ENCODE measurements at places on chromosomes 6 and 20.
A peak's percentile ranks its signal among the peaks of the same experiment; 100 is the strongest.

DNA sequence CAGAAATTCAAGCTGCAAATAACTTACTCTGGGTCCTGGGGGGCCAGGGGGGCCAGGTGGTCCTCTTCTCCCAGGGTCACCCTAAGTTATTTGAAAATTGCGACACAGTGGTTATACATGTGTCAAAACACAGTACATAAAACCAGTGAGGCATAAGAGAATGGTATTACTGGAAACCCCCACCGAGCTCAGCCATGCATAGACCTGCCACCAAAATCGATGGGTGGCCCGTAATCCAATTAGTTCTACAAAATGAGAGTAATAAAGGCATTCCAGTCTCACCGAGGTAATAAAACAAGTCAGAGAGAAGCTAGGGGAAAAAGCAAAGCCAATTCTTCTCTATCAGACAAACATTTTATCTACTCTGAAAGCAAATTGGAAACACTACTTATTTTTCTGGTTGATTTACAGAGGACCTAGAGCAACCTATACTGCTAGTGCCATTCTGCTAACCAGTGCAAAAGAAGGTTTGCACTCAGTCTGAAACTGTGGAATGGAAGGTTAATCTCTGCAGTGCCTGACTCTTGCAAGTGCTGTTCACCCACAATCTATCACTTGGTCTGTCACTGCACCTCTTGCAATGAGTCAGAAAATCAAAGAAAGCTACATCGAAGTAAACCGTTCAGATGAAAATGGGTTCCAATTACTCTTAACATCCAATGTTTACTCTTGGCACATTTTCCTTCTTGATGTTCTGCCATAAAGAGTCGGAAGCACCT, 32.4 kb downstream of the COL9A1 start:
- no peak for DNase-seq

DNA sequence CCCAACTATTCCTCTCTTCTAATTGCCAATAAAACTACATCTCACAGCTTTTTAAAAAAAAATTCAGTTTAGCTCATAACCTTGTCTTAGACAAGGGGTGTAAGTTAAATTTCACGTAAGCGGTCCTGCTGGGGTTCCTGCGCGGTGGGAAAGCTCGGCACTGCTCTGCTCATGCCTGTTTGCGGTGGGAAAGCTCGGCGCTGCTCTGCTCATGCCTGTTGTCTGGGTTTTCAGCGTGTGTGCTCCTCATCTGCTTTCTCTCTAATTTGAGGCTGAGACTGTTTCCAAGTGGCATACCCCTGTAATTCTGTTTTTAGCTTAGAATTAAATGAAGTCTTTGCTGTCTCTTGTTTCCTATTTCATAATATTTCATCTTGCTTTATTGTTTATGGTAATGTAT, 18.6 kb downstream of the ARID1B start:
- DNase-seq, result no peak

- DNase-seq, result no peak
Measured at GRCh38 chr20:43682446-43682845, 15.5 kb downstream of the MYBL2 start.

- DNase-seq, result no peak
Measured at GRCh38 chr6:82025271-82025670, 222.3 kb downstream of the IBTK start.

DNA sequence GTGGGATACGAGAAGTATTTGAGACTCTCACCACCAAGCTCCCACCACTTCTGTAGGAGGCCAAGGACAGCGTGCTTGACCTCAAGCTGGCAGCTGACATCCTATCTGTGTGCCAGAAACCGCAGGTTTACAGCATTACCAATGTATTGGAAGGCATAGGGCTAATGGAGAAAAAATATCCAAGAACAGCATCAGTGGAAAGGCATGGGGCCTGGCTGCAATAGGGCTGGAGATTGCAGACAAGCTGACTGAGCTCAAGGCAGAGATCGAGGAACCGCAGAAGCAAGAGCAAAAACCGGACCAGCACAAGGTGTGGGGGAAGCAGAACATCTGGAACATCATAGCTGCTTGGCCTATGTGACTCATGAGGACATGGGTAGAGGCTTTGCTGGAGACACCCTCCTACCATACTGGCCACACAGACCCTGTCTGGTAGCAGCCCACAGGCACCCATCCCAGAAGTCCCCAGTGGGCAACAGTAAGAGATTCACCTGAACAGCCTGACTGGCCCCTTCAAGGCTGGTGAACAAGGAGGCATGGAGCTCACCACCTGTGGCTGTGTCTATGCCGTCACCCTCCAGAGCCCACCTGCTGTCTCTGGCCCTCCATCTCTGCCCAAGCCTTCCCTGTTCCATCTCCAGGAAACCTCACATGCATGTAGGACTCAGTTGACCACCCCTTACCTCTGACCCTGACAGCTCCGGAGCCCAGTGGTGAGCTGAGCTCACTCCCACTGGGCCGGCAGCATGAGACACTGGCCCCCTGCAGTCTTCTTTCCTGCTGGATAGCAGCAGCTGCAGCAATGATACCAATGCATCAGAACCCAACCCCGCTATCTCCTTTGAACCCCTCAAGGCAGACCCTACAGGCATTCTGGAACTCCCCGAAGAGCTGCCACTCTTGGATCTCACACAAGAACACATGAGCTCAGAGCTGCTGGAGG, 171.1 kb downstream of the KIF6 start:
- no peak for DNase-seq

DNA sequence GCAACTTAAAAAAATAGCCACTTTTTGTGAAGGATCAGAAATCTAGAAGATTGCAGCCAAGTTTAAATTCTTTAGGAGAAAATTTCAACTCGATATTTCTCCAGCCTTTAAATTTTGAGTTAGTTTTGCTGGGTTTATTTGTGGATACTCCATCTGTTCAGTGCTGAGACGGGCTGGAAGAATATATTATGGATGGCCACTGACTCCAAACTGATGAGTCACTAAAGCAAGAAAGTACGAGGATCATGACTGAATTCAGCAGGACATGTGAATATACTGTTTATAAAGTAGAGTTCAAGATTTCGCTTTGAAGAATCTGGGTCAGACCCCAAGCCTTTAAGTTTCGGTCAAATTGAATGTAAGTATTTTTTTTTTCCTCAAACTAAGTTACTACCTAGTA, 199.5 kb downstream of the ADGRB3 start:
- DNase-seq, result no peak

GRCh38 chr20:11267131-11267761, 593.4 kb upstream of the JAG1 start:
- peak; percentile 87 for DNase-seq

DNA sequence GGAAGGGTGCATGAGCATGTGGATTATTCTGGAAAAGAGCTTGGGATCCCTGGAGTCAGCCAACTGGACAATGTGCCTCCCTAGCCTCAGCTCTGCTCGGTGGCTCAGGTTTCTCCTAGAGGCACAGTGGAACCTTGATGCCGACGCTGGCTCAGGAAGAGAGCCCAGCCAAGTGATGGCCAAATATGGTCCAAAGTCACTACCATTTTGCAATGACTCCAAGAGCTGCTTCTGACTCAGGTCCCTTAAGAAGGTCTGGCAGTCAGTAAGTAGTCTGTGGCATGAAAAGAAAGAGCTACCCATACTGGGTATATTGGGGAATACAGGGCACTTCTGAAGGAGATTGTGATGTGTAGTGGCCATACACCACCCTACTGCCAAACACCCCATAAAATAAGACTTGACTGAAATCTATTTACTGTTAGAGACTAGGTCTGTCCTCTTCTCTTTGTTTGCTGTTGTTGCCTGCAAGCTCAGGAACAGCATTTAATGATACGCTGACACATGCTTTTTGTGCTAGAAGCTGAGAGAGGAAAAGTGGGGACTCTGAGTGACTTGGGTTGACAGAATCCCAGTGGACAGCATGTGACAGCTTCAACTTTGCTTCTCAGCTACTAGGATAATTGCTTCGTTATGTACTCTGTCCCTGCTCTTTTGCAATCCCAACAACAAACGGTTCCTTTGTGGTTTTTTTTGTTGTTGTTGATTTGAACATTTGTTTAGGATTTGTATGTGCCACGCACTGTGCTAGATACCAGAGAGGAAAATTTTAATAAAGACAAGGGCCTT, 30.3 kb upstream of the OGFRL1 start:
- DNase-seq, result no peak

- no peak for DNase-seq
Measured at GRCh38 chr20:63691711-63692435, 4.6 kb upstream of the TNFRSF6B start.

DNA sequence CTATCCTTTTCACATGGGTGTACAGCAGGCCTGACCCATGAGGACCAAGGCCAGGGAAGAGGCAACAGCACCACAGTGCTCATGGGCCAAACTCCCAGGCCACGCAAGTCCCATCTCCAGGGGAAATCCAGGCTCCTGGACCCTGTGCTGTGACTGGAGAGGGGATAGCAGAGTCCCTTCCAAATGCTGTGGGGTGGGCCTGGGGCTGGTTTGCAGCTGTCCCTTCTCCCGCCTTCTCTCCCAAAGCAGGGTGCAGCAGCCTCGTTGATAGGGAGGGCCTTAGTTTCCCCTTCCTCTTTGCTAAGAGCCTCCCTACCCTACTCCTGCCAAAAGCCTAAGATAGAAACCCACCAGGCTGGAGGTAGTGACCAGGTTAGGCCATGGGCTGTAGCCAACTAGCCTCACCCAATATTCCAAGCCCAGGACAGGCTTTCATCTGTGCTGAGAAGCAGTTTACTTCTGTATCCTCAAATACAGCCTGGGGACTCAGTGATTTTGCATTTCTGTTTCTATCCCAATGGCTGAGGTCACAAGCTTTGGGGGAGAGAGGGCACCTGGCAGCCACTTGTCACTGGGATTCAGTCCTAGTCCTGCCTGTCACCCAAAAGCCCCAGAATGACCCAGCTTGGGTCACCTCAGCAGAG, 1.4 kb downstream of the CTSZ start:
- DNase-seq, result no peak

DNA sequence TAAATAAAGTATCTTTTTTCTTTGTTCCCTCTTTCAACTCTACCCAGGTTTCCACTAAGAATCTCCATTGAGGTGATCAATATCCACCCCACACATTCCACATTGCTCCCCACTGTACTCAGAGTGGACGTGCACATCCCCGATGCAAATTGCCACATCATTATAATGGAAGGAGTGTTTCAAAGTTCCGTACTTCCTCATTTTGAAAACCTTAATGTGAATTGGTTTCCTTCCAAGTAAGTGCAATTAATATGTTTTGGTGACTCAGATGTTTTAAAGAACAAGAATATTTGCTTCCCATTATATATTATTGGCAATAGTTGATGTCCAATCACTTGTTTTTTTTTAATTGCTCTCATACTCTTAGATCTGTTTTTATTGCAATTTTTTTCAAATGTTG, 463.6 kb downstream of the HACE1 start:
- no peak for DNase-seq

GRCh38 chr6:1040393-1040792, 271.5 kb upstream of the FOXQ1 start:
- no peak for DNase-seq

DNA sequence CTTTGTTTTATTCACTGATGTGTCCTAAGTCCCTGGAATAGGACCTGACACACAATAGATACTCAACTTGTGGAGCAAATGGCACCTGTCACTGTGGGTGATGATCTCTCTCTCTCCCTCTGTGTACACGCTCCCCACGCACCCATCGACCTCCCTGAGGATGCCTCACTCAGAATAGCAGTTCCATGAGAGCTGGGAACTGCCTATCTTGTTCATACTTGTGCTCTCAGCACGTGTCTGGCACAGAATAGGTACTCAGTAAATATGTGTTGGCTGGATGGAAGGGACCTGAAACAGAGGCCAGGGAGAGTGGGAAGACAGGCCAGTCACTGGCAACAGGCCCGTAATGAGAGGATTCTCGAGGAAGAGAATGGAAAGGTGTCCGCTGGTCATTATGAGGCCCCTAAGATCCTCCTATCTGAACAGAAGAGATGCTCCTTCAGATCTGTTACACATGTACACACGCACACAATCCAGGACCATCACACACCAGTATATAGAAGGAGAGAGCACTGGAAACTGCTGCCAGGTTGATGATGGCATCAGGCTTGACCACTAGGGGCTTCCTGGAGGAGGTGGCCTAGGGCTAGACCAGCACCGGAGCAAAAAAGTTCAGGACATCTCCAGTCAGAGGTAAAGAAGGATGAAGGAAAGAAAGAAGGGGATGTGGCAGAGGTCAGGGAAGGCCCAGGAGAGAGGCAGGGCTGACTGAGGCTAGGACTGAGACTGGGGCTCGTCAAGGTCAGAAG, 30.9 kb downstream of the VEGFA start:
- no peak for DNase-seq

DNA sequence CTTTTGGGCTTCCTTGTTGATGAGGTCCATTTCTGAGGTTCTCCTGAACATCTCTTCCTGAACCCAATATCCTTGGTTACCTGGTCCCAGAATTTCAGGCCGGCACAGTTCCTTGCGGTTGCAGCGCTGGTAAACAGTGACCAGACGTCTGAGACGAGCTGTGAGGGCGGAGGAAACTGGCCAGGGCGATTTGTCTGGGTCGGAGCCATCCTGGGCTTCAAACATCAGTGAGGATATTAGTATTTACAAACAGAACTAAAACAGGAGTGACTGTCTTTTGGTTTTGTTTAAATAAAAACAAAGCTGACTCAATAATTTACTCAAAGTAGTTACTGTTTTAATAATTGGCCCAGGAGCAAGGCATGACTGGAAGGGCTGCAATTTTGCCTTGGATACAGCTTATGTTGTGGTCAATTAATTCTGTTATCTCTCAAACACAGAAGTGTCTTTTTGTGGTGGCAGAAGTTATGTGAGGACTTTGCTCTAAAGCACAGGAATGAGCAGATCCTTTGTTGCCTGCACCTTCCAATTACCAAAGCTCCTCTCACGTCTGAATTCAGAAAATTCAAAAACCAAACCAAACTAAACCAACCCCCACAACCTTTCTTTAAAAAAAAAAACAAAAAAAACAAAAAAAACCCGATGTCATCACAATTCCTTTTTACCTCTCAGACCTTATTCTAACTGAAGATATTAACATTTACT, 58.7 kb upstream of the EMILIN3 start:
- DNase-seq, result no peak

DNA sequence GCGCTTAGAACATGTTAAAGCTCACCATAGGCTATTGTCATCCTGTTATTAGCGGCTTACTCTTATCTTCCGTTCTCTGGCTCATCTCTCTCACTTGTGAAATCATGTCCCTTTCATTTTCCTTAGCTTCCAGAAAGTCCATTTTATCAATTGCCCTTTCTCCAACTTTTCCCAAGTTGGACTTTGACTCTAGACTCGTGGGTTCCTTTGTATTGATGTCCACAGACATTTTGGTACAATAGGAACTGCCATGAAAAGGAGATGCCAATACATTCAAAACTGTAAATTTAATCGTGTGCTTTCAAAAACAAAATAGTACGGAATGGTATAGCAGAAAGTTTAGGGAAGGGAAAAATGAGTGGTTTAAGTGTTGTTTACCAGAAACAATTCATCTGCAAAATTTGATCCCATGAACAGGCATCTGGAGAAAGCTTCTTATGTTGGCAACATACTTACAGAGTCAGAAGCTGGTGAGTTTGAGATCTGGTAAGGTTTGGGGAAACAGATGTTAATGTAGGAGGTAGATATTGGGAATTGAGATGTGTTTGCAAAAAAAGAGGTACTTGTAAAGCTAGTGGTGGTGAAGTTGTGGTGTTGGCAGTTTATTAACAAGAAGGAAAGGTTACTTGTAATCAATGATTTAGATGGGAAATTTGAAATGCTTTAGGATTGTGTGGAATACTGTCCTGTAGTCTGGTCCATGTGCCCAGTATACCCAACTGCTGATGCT, 10.2 kb upstream of the HIVEP1 start:
- DNase-seq, result no peak

GRCh38 chr6:156582509-156582992, 194.6 kb upstream of the ARID1B start:
- no peak for DNase-seq

GRCh38 chr6:147776631-147777213, 268.2 kb downstream of the SAMD5 start:
- DNase-seq, result no peak

Measured in inflammatory macrophage treated with lipopolysaccharide for 1 hour (primary cell).